Forelimb muscle (tissue), 1 donor: ENCODE measurements at places on chromosomes 6 and 20.

DNA sequence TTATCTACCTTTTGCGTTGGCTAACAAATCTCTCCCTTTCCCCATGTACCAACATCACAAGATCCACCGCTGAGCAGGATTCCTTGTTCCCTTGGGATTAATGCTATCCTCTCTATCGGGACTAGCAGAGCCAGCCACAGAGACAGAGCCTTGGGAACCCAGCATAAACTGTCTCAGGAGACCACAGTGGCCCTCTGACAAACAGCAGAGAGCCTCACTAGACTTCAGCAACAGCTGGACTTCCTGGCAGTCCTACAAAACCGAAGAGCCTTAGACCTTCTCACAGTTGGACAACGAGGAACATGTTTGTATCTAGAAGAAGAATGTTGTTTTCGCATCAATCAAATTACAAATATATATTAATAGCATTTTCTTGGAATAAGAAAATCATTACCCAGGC lies 39.6 kb upstream of the POU5F1 start:
- no peak for DNase-seq

- DNase-seq: no peak
Measured at GRCh38 chr6:20582586-20583443, 48.6 kb downstream of the CDKAL1 start.

GRCh38 chr6:131400779-131401496 lies 172.1 kb upstream of the ARG1 start:
- DNase-seq: no peak

DNA sequence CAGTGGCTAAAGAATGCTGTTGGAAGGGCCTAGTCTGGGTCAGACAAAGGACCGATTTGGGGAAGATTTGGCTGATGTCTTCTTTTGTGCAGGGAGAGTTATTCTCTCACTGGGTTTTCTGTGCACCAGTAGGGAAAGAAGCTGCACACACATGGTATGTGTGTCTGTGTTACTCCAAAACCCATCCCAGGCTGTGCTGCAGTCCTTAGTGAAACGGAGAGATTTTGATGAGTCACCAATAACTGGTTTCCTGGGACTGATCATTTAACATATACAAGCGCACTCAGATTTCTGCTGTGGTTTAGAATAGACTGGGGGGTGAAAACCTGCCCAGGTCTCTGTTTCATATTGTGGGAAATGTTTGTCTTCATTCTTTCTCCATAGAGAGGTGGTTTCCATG lies 1049.8 kb downstream of the KIF16B start:
- DNase-seq: no peak

DNA sequence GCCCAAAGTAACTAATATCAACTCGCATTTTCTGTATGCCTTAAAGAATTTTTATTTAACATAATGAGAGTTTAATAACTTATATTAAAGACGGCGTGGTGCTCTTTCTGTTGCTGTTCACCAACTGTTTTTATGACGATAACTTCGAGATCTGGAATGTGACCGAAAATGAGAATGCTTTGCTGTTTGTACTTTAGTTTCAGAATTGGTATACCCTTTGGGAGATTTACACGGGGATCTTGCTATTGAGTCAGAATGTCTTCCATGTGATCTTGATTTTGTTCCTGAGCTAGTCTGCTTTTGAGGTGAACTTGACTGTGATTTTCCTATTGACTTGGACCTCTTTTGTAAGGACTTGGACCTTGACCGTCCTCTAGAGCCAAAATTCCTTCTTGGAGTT lies 17.9 kb downstream of the PNRC1 start:
- DNase-seq: no peak

GRCh38 chr20:44405257-44405656 lies 49.8 kb downstream of the HNF4A start:
- no peak for DNase-seq

- no peak for DNase-seq
Measured at GRCh38 chr6:12363651-12364381, 73.7 kb downstream of the EDN1 start.

GRCh38 chr6:170040115-170040500 lies 250.8 kb downstream of the DLL1 start:
- DNase-seq: no peak

GRCh38 chr6:111468329-111469012 lies 14.5 kb downstream of the REV3L start:
- no peak for DNase-seq
